Fibroblast of the aortic adventitia (primary cell): ENCODE measurements at places on chromosomes 11 and 22. TPM values are rescaled to one million over a fixed set of nuclear protein-coding genes. Genes with fewer than 3 reads are reported as not detected.

GRAMD4 gene
- 11.7 and 25.1 TPM in 2 replicates for total RNA-seq

OR8D1 gene
- not detected in 2 replicates for total RNA-seq

FJX1 gene
- 8.3 and 78.2 TPM in 2 replicates for total RNA-seq

APOL1 gene
- total RNA-seq = 10.3 and 29.4 TPM in 2 replicates

BTG4 gene
- 0.36 TPM in 1 of 2 replicates, not detected in the other for total RNA-seq

AIFM3 gene
- total RNA-seq = 0.45 and 1.7 TPM in 2 replicates

INPPL1 gene
- 27.9 and 54.6 TPM in 2 replicates for total RNA-seq

HSPB2 gene
- 1.5 and 3.3 TPM in 2 replicates for total RNA-seq

FGF3 gene
- not detected in 2 replicates for total RNA-seq

OR51I1 gene
- total RNA-seq = 0.09 TPM in 1 of 2 replicates, not detected in the other

PARVG gene
- not detected in 2 replicates for total RNA-seq

PHLDA2 gene
- 1.2 and 3.8 TPM in 2 replicates for total RNA-seq

ACTN3 gene
- not detected in 2 replicates for total RNA-seq

KRTAP5-8 gene
- not detected in 2 replicates for total RNA-seq

KCNE3 gene
- 0.18 and 5.9 TPM in 2 replicates for total RNA-seq

TCP11L1 gene
- total RNA-seq = 25.4 and 44.4 TPM in 2 replicates

IL17REL gene
- total RNA-seq = not detected in 2 replicates

GNG3 gene
- total RNA-seq = not detected in 2 replicates

OR2AG2 gene
- 0.09 and 0.33 TPM in 2 replicates for total RNA-seq

POLR2L gene
- 61.7 and 135 TPM in 2 replicates for total RNA-seq

GAB4 gene
- not detected in 2 replicates for total RNA-seq

SYNGR1 gene
- 3.9 and 14.2 TPM in 2 replicates for total RNA-seq

MMP13 gene
- total RNA-seq = not detected in 2 replicates

GAS2 gene
- total RNA-seq = 0.90 and 5.8 TPM in 2 replicates

SPECC1L gene
- total RNA-seq = 31.0 and 43.2 TPM in 2 replicates

GGTLC3 gene
- total RNA-seq = not detected in 2 replicates
